Calu3 (cell line): ENCODE measurements at places on chromosomes 6 and 20. TPM values are rescaled to one million over a fixed set of nuclear protein-coding genes. Genes with fewer than 3 reads are reported as not detected.

DNA sequence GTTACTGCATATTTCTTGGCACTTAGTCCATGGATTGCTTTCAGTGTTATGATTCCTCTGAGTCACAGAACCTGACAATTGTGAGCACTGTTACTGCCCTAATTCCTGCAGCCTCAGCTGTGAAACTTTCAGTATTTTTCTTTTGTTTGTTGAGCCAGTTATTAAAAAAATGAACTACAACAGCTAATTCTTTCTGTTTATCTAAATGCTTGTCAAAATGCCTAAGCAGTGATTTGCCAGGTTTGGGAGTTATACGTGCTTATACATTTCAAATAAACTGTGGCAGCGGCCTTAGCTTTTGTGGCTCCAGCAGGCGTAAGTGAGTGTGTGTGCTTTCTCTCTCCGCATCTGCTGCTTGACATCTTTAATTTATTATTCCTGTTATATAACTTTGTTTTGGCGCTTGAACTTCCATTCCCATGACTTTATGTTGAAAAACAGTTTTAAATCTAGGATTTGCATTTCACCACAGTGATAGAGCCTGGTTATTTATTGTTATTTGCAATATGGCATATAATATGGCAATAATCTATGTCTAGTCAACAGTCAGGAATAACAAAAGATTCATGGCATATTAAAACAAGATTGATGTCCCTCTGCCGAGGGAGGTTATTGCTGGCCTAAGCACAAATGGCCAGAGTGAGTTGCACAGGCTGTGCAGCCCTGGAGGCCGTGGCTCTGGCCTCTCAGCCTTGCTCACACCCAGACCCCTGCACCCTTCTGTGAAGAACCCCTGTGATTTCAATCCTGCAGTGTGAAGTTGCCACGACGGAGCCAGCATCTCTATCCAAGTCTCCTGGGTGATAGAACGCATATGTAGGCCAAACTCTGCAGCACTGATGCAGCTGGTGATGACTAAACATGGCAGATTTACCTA, 303.4 kb downstream of the THBS2 start:
- H3K27ac ChIP-seq = no peak overlapping the region
- no peaks in the 10 kb centered on the region for H3K27me3 ChIP-seq
- H3K36me3 ChIP-seq = no peaks in the 10 kb centered on the region
- no peak for DNase-seq
- no peak overlapping the region for H3K4me3 ChIP-seq

- no peaks in the 10 kb centered on the region for H3K27me3 ChIP-seq
- peak overlapping the region; percentile 41 for H3K27ac ChIP-seq
- H3K36me3 ChIP-seq = peaks cover 5% of the 10 kb centered on the region
Observed at GRCh38 chr6:90411292-90411781, 114.7 kb upstream of the BACH2 start.

DNA sequence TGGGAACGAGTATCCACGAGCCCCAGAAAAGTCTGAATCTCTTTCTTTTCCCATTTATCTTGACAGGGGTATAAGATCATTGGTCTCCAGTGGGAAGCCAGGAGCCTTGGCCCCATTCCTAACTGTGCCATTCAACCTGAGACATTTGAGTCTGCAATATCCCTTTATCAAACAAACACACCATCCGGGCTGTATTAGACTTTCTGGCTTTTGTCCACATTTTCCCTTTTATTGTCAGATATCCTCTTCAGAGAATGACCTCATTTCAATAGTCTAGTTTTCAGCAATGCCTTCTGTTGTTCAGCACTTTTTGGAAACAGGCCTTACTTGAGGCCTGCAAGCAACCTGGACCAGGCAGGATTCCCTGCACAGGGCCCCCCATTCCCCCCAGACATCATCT, 15.7 kb downstream of the BPIFA1 start:
- H3K27ac ChIP-seq = no peak overlapping the region
- H3K4me1 ChIP-seq = no peaks in the 10 kb centered on the region
- H3K27me3 ChIP-seq = peaks cover 21% of the 10 kb centered on the region
- H3K36me3 ChIP-seq = no peaks in the 10 kb centered on the region
- no peak for DNase-seq

Gene ID4
- 1.7 and 1.8 TPM in 2 replicates for total RNA-seq

GRCh38 chr20:11993886-11994461, 76.3 kb downstream of the BTBD3 start:
- H3K4me1 ChIP-seq = peaks cover 21% of the 10 kb centered on the region
- H3K27ac ChIP-seq = no peak overlapping the region
- H3K4me3 ChIP-seq = no peak overlapping the region
- H3K36me3 ChIP-seq = no peaks in the 10 kb centered on the region
- DNase-seq = no peak

DNA sequence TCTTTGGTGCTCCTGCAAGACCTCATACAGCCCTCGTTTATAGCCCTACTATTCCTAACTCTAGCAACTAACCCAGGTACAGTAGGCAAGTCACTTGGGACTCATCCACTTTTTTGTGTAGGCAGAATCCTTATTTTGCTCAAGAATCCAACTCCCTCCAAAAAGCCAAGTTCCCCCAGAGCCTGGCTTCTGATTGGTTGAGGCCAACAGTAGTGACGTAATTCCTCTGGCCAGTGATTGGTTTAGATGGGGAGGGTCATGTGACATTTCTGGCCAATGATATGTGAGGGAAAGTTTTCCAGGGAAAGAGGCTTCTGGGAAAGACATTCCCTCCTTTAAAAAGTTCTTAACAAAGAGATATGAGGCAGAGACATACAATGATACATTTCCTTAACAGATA, 32.1 kb downstream of the KIAA1755 start:
- H3K27me3 ChIP-seq = no peaks in the 10 kb centered on the region
- H3K27ac ChIP-seq = no peak overlapping the region
- no peaks in the 10 kb centered on the region for H3K4me1 ChIP-seq
- no peak for DNase-seq
- no peaks in the 10 kb centered on the region for H3K36me3 ChIP-seq
- no peak overlapping the region for H3K4me3 ChIP-seq

Gene MACROD2
- total RNA-seq = 28.1 and 29.4 TPM in 2 replicates

DNA sequence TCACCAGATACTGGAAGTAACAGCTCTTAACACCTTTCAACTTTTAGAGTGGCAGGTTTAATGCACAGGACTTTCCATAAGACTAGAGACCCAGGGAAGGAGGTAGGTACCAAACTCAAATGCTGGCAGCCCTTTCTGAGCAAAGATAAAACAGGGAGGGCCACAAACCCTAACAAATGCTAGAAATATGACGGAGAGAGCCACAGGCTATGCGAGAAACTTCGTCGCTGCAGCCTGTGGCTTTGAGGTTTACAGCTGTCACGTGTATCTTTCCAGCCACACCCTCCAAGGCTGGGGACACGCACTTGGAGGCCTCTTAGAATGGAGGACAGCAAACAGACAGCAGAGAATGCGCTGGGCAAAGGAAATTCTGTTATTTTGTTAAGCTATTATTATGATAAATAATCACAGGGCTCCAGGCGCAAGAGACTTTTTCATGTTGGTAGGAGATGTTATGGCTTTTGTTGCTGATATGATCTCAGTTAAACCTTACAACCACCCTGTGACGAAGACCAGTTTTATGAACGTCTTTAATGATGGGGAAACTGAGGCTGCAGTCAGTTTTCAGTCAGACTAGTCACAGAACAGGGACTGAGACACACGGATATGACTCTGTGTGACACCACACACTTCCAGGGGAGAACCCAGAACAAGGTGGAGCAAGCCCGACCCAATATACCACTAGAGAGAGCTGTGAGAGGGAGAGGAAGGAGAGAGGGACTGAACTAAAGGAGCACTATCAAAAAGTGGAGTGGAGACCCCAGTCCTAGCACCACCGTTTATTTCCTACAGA, 2.0 kb downstream of the TRAM2 start:
- DNase-seq = no peak
- no peak overlapping the region for H3K27ac ChIP-seq
- H3K36me3 ChIP-seq = peaks cover 17% of the 10 kb centered on the region
- H3K4me1 ChIP-seq = peaks cover 36% of the 10 kb centered on the region

Gene KCNK5
- total RNA-seq = 62.4 and 77.5 TPM in 2 replicates

Gene TDP2
- total RNA-seq = 71.7 and 72.9 TPM in 2 replicates

DNA sequence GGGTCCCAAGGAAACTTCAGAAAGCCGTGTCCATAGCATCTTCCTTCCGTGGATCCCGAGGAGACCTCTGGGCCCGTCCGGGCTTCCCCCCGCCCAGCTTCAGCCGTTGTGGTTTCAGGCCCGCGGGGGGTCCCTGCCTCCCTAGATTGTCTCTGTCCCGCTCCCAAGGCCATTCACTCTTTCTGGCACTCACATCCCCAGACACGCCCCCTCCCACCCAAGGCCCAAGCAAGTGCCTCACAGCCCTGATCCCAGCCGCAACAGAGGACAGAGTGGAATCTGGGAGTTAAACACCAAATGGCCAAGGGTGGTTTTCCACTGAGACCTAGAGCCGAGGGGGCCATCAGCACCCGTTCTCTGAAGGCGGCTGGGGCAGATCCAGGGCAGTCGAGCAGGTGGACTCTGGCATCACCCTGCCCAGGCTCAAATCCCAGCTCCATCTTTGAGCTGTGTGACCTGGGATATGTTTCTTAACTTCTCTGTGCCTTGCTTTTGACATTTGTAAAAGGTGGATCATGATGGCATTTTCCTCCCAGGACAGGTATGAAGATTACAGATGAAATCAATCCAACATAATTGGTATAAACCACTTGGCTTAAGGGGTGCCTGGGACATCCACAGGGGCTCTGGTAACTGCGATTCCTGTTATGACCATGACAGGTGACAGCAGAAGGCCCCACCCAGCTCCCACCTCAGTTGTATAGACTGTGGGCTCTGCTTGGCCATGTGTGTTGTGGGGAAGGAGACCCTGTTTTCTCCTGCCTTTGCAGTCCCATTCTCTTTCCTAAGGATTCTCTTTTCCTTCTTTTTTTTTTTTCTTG, 48.1 kb downstream of the CTCFL start:
- no peak overlapping the region for H3K27ac ChIP-seq
- H3K4me1 ChIP-seq = no peaks in the 10 kb centered on the region
- H3K27me3 ChIP-seq = peaks cover 100% of the 10 kb centered on the region
- DNase-seq = no peak
- H3K4me3 ChIP-seq = no peak overlapping the region

GRCh38 chr6:117518870-117519269, 36.4 kb downstream of the DCBLD1 start:
- H3K27me3 ChIP-seq = no peaks in the 10 kb centered on the region
- peaks cover 11% of the 10 kb centered on the region for H3K36me3 ChIP-seq
- H3K4me1 ChIP-seq = peaks cover 16% of the 10 kb centered on the region
- no peak overlapping the region for H3K4me3 ChIP-seq
- no peak overlapping the region for H3K27ac ChIP-seq

- H3K27ac ChIP-seq = no peak overlapping the region
- no peaks in the 10 kb centered on the region for H3K27me3 ChIP-seq
- H3K4me3 ChIP-seq = no peak overlapping the region
- DNase-seq = no peak
- H3K4me1 ChIP-seq = no peaks in the 10 kb centered on the region
- no peaks in the 10 kb centered on the region for H3K36me3 ChIP-seq
Observed at GRCh38 chr6:10278746-10279145, 136.1 kb downstream of the TFAP2A start.

Gene TCF21
- total RNA-seq = not detected in 2 replicates

Gene BPIFB1
- total RNA-seq = 8.5 and 9.2 TPM in 2 replicates

- H3K4me3 ChIP-seq = no peak overlapping the region
- no peaks in the 10 kb centered on the region for H3K36me3 ChIP-seq
- no peak overlapping the region for H3K27ac ChIP-seq
- no peaks in the 10 kb centered on the region for H3K27me3 ChIP-seq
- H3K4me1 ChIP-seq = no peaks in the 10 kb centered on the region
Observed at GRCh38 chr6:162814426-162814973, 86.7 kb downstream of the PACRG start.

GRCh38 chr6:115643762-115644161, 416.9 kb downstream of the FRK start:
- H3K36me3 ChIP-seq = no peaks in the 10 kb centered on the region
- DNase-seq = peak; percentile 59
- H3K4me1 ChIP-seq = peaks cover 14% of the 10 kb centered on the region
- no peak overlapping the region for H3K4me3 ChIP-seq
- H3K27ac ChIP-seq = no peak overlapping the region

Gene PAK5
- total RNA-seq = 0.07 TPM in 1 of 2 replicates, not detected in the other

Gene TRIM10
- 1.8 and 2.7 TPM in 2 replicates for total RNA-seq

DNA sequence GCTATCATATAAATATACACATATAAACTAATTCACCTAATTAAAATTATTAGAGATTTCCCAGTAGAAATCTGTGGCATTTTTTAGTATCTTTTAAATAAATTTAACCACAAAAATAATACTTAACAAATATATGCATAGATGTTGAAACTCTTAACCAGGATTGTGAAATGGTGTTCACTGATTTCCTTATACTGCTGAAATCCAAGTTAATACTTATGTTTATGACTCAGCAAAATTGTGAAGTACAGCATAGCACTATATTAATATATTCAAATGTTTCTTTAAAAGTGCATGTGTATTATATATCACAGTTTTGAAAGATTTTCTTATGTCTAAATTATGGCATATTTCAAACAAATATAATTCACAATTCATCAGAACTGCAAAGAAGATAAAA, 328.2 kb upstream of the MANEA start:
- no peaks in the 10 kb centered on the region for H3K4me1 ChIP-seq
- no peak overlapping the region for H3K27ac ChIP-seq
- H3K4me3 ChIP-seq = no peak overlapping the region
- no peaks in the 10 kb centered on the region for H3K27me3 ChIP-seq

Gene PCK1
- total RNA-seq = 0.12 and 0.19 TPM in 2 replicates

DNA sequence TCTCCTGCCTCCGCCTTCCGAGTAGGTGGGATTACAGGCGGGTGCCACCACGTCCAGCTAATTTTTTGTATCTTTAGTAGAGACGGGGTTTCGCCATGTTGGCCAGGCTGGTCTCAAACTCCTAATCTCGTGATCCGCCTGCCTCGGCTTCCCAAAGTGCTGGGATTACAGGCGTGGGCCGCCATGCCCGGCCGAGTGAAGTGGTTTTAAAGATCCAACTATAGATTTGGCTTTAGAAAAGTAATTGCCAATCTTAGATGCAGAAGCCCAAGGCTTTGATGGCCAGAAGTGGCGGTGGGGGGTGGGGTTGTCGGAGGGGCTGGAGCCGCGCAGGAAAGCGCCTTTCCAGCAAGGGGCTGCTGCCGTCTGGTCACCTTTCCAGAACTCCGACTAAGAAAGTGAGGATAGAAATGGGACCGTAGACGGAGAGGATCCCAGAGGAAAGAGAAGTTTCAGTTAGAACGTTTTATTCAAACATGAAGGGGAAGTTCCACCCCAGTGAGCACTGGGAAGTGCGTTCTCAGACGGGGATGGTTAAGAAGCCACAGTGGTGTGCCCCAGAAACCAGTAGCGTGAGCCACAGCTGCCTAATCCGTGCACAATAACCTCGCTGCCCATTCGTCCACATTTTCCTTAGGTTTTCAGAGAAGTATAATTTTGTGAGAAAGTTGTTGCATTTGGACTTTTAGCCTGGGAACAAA, 69.7 kb downstream of the DLL1 start:
- H3K36me3 ChIP-seq = peaks cover 4% of the 10 kb centered on the region
- DNase-seq = no peak
- H3K4me3 ChIP-seq = no peak overlapping the region

GRCh38 chr6:156946370-156946936, 169.3 kb downstream of the ARID1B start:
- H3K27ac ChIP-seq = no peak overlapping the region
- H3K36me3 ChIP-seq = no peaks in the 10 kb centered on the region
- DNase-seq = no peak
- no peak overlapping the region for H3K4me3 ChIP-seq
- no peaks in the 10 kb centered on the region for H3K27me3 ChIP-seq

Gene NKAIN2
- total RNA-seq = not detected in 2 replicates

- H3K36me3 ChIP-seq = no peaks in the 10 kb centered on the region
- H3K27me3 ChIP-seq = no peaks in the 10 kb centered on the region
- DNase-seq = no peak
Observed at GRCh38 chr6:147961481-147962141, 381.0 kb upstream of the SASH1 start.

Gene TCF19
- total RNA-seq = 43.2 and 49.5 TPM in 2 replicates

- peak overlapping the region; percentile 49 for H3K4me3 ChIP-seq
- H3K27ac ChIP-seq = peak overlapping the region; percentile 89
- H3K27me3 ChIP-seq = no peaks in the 10 kb centered on the region
- peaks cover 19% of the 10 kb centered on the region for H3K36me3 ChIP-seq
Observed at GRCh38 chr20:53900380-53900999, 169.9 kb downstream of the BCAS1 start.

Gene CFAP61
- not detected in 2 replicates for total RNA-seq
